ENCODE measurements at places on chromosomes 2 and 18. TPM values are rescaled to one million over a fixed set of nuclear protein-coding genes. Genes with fewer than 3 reads are reported as not detected.

The RNF144A gene
- 11.0 TPM for total RNA-seq

The KCNF1 gene
- total RNA-seq: 0.36 TPM

The ACADL gene
- total RNA-seq: not detected

The CSRNP3 gene
- total RNA-seq: not detected

The PAX8 gene
- 0.13 TPM for total RNA-seq

The VRK2 gene
- 72.8 TPM for total RNA-seq

The BBS5 gene
- total RNA-seq: 6.3 TPM

The IL1R2 gene
- total RNA-seq: not detected

The GCG gene
- total RNA-seq: not detected

The MLPH gene
- 0.27 TPM for total RNA-seq

The AFF3 gene
- total RNA-seq: not detected

The HTRA2 gene
- total RNA-seq: 36.2 TPM

The CRYGD gene
- total RNA-seq: not detected

The MC2R gene
- not detected for total RNA-seq

The MROH2A gene
- total RNA-seq: not detected

The TGFA gene
- 0.66 TPM for total RNA-seq

The MOGAT1 gene
- not detected for total RNA-seq

The NEURL3 gene
- total RNA-seq: not detected

The UPP2 gene
- total RNA-seq: not detected

The CD8B2 gene
- total RNA-seq: not detected

The GRB14 gene
- 10.0 TPM for total RNA-seq

The RFX8 gene
- total RNA-seq: 2.0 TPM

The PNO1 gene
- 24.6 TPM for total RNA-seq

The CTNNA2 gene
- total RNA-seq: not detected

Data from thoracic aorta endothelial cell (primary cell).